Fibroblast of skin of right biceps (primary cell): ENCODE measurements at places on chromosomes 2 and 18.

GRCh38 chr18:39198376-39198775 lies 1632.8 kb upstream of the CELF4 start:
- peak; percentile 1 for DNase-seq

DNA sequence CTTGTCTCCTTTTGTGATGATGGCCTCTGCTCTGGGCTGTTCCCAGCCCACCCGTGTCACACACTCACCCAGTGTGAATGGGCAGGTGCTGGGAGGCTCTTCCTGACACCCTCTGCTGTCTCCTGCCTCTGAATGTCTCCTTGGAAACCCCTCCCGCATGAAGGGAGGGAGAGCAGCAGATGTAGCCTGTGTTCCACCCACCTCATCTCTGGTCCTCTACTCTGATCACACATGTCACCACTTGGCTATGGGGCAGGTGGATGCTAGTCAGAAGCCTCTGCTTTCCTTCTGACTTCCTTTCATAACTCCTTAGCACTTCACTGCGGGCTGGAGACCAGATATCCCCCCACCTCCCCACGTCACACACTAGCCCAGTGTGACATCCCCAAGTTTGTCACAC lies 23.9 kb downstream of the EFR3B start:
- DNase-seq = no peak

GRCh38 chr2:43569921-43570320 lies 25.9 kb downstream of the THADA start:
- no peak for DNase-seq

DNA sequence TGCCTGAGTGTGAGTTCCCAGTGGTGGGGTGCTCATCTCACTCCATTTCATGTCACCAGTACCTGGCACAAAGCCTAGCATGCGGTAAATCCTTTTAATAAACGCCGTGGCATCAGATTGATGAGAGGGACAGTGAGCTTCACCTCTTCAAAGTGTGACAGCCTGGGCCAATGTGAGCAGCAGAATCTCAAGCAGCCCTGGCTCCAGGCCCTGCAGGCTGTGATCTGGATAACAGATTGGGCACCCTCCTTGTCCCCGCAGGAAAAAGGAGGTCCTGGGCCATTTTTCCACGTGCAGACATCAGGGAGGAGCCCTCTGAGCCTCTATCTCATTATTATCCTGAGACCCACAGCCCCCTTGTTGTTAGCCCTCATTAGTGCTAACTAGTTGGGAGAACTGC lies 34.8 kb downstream of the TET3 start:
- no peak for DNase-seq
